ENCODE measurements at places on chromosomes 16 and 17.

DNA sequence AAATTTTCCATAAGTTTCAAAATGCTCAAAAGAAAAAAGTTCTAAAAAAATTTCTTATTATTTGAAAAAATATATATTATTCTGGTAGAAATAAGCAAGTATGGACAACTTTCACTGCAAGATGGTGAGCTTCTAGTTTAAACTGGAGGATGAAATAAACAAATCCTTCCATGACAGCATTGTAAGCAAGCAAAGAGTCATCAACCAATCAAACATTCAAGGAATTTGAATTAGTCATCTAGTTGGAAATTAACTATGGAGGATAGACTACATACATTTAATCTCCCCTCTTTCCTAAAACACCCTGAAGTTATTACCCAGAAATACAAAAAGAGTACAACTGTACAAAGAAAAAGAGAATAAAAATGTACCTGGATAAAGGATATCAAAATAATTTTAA, 51.0 kb upstream of the IRX5 start:
- DNase-seq: no peak

GRCh38 chr17:50536683-50537646, 4.4 kb downstream of the EPN3 start:
- no peak for DNase-seq

DNA sequence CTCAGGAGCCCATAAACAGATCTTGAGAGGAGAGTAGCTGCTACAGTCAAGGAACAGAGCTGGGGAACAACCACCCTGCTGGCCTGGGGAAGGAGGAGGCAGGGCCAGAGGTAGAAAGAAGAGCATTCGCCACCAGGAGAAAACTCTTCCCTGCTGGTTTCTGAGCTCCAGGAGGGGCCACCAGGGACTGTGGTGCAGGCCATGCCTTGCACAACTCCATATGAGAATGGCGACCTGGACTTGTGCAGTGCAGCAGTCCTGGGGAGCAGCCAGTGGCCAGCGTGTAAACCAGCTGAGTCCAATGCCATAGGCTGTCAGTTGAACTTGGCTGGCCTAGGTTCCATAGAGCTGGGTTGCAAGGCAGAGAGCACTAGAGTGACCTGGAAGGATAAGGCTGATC, 11.6 kb downstream of the SLC13A2 start:
- no peak for DNase-seq

- no peak for DNase-seq
These were observed 2.0 kb downstream of the NPTX1 start for GRCh38 chr17:80474231-80474960.

GRCh38 chr17:15651583-15652110, 32.1 kb upstream of the FBXW10B start:
- DNase-seq: no peak

DNA sequence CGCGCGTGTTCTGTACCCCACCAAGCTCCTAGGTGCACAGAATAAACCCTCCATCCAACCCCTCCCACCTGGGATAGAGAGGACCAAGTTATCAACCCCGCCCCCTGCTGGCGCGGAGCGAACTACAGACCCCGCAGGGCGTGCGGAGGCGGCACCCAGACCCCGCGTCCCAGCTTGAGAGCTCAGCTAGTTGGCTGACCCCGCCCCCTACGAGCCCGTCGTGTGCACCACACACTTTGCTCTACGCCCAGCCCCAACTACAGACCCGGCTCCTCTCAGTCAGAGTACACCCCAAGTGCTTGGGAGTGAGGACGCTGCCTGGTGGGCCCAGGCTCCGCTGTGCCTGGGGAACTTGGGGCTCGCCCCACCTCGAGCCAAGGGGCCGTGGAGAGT, 1.5 kb downstream of the GRIN2A start:
- no peak for DNase-seq

DNA sequence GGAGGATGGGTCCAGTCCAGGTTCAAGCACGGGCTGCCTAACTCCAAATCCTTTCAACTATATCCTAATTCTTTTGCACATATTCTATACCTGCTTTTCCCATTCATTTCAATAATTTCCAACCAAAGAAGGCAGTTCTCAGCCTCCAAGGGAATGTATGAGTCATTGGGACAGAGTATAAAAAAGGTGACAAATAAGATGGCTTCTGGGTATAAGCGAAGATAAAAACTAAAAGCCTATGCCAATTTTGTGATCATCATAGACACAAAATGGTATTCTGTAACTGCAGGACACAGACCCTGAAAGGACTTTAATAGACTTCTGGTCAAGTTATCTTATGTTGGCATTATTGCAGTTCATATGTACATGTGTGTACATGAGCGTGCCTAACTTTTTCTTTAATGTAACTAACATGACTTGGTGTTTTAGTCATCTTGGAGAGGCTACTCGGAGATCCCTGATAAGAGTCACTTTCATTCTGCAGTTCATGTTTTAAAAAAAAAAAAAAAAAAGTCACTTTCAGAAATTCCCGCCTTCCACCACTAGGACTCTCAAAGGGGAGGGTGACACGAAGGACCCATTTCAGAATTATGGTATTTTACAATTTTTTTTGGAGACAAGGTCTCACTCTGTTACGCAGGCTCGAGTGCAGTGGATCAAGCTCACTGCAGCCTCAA, 17.3 kb downstream of the COG1 start:
- DNase-seq: no peak

DNA sequence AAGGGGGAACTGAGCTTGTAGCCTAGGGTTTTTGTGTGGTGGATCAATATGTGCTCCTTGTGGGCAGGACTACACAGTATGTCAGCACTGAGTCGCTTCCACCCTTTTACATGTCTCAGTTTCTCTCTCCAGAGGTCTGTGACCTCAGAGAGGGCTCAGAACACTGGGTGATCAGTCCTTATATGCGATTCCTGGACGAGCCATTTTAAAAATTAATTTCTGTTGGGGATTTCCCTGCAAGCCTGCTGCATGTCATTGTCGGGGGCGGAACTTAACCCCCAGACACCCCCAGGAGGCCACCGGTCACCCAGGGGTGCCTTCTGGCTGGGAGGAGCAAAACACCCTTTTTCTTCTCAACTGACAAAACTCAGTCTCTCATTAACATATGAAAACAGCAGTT, 14.1 kb downstream of the DHRS7B start:
- no peak for DNase-seq

GRCh38 chr17:10799407-10799806, 4.5 kb downstream of the TMEM238L start:
- no peak for DNase-seq

DNA sequence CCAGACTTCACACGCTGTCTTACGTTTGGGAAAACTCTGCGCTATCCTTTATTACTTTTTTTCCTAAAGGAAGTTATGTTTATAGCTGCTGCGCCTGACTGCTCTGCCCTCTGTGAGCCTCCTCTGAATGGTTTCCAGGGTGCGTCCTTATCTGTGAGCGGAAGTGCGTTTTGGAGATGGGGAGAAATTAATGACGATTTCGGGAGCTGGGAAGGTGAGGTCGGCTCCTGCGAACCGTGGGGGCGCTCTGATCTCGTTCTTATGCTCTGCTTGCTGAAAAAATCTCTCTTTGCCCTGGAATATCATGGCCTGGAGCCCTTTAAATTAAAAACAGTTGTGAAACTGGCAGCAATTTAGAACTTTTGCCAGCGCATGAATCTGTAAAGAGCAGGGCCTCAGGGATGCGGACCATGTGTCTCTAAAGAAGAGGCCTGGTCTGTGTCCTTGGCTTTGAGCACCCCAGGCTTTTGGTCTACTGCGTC, 135.7 kb upstream of the ZFHX3 start:
- no peak for DNase-seq

- DNase-seq: no peak
These were observed 263.0 kb upstream of the CCL2 start for GRCh38 chr17:33992113-33992512.

- DNase-seq: no peak
These were observed 12.7 kb upstream of the FLYWCH1 start for GRCh38 chr16:2898831-2899563.

DNA sequence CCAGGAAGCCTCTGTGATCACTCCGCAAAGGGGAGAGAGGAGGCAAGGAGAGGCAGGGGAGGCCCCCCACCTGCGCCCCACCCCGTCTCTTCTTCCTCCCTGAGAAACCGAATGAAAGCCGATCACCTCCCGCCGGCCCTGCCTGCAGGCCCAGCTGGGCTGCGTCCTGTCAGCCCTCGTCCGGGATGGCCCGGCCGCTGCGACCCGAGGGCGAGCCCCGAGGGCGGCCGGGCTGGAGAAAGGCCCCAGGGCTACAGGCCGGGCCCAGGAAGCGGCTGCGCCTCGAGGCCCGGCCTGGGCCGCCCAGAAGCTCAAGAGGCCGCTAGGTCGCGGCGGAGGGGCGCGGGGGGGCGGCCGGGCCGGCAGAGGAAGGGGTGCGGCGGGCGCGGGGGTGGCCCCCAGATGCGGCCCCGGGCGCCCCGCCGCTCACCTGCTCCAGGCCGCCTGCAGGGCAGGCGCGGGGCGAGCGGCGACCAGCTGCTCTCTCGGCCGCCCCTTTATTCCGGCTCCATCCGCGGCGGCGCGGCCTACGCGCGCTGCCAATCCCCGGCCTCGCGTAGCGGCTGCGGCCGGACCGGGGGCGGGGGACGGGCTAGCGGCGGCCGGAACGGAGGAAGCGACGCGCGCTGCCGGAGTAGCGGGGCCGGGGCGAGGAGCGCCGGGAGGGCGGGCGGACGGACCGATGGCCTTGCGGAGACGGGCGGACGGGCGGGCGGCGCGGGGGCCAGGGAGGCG, at the start of gene ZNF319:
ZNF319 (minus strand) TSS at position 702 of the 735 bp plus-strand sequence. CDS start 2,407 bp downstream, outside the sequence.
- DNase-seq: no peak

GRCh38 chr17:4944554-4945175, 3.7 kb downstream of the PFN1 start:
- peak; percentile 42 for DNase-seq

GRCh38 chr16:50464325-50465290, 83.6 kb upstream of the NKD1 start:
- DNase-seq: no peak

GRCh38 chr16:56356276-56357240, 68.8 kb downstream of the AMFR start:
- DNase-seq: peak; percentile 44

All from stimulated activated CD4-positive, alpha-beta T cell treated with anti-CD3 and anti-CD28 coated beads, Interleukin-12 subunit alpha, Interleukin-12 subunit beta, amount 100 ng/mL, for 24 hours (primary cell).